ENCODE measurements at places on chromosomes 13 and 19. TPM values are rescaled to one million over a fixed set of nuclear protein-coding genes. Genes with fewer than 3 reads are reported as not detected.

Gene HIPK4
- polyA plus RNA-seq: 0.16 TPM

DNA sequence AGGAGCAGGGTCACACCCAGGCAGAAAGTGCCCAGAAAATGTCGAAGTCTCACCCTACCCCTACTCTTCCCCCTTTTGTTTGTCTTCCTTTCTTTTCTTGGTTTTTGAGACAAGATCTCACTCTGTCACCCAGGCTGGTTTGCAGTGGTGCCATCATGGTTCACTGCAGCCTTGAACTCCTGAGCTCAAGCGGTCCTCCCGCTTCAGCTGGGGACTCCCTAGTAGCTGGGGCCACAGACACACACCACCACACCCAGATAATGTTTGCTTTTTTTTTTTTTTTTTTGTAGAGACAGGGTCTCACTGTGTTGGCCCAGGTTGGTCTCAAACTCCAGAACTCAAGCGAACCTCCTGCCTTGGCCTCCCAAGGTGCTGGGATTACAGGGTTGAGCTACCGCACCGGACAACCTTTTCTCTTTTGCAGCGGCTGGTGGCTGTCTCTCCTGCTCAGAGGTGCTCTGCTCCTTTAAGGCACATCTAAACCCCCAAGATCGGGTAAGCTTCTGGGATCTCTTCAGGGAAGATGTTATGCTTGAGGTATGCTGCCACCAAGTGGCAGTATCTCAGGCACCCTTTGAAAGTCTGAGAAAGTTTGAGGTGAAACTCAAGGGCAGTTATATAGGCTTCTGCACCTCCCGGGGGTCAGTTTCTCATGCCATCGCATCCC, 22.4 kb upstream of the EBI3 start:
- DNase-seq: no peak

Gene PROZ
- 2.9 TPM for polyA plus RNA-seq

Gene NAPSA
- polyA plus RNA-seq: 15.0 TPM

Gene ATP4A
- polyA plus RNA-seq: 0.03 TPM

Gene IL27RA
- 6.5 TPM for polyA plus RNA-seq

GRCh38 chr13:25529425-25529824, 157.7 kb downstream of the ATP8A2 start:
- no peak for DNase-seq

DNA sequence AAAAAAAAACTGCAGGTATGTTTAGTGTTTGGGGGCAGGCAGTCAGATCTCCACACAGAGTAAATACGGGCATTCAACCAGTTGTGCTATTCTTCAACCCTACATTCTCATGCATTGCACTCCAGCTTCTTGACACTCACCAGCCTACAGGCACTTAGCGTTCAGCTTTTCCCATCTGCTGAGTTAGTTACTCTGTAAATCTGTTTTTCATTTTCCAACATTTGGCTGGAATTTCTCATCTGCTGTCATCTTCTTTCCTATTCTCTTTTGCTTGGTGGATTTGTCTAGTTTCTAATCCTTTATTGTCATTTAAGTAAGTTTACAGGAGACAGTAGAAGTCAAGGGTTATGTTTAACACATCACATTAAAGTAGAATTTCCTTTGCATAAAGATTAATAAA, 1318.9 kb downstream of the OLFM4 start:
- no peak for DNase-seq

Gene APC2
- 1.9 TPM for polyA plus RNA-seq

Gene PBX4
- polyA plus RNA-seq: 3.8 TPM

Gene GSX1
- polyA plus RNA-seq: not detected

DNA sequence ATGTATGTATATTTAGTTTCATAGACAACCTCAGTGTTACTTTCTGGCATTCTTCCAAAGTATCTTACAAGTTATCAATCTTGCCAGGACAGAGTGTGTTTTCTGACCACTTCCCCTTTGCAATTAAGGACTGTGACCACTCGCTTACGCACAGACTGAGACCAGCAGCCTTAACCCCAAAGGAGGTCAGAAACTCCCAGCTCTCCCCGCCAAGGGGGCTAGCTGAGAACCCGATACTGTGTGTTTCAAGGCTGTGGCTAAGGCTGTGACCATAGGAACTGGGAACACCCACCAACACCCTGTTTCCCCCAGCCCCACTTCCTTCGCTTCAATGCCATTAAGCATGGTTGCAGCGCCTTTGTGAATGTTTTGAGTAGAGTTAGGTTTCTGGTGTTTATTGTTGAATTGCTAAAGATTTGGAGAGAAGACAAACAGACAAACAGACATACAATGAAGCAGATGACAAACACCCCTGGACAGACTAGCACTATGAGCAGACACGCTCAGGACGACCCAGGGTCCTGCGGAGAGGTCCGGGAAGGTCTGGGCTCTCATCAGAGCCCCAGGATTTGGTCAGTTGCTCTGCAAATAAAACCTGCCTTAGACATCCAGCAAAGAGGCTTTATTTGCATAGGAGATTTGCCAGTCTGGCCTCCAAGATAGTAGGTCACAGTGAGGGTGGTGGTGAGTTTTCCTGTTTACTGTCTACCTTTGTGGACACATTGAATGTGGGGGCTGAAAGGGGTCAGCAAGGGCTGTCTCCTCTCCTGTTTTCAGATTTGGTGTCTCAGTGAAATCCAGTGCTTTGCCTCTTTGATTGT, 25.0 kb upstream of the TNFSF11 start:
- peak; percentile 57 for DNase-seq

- no peak for DNase-seq
These were observed 18.2 kb upstream of the RANBP3 start for GRCh38 chr19:5996102-5996501.

GRCh38 chr13:48576448-48577010, 43.6 kb upstream of the RCBTB2 start:
- DNase-seq: no peak

DNA sequence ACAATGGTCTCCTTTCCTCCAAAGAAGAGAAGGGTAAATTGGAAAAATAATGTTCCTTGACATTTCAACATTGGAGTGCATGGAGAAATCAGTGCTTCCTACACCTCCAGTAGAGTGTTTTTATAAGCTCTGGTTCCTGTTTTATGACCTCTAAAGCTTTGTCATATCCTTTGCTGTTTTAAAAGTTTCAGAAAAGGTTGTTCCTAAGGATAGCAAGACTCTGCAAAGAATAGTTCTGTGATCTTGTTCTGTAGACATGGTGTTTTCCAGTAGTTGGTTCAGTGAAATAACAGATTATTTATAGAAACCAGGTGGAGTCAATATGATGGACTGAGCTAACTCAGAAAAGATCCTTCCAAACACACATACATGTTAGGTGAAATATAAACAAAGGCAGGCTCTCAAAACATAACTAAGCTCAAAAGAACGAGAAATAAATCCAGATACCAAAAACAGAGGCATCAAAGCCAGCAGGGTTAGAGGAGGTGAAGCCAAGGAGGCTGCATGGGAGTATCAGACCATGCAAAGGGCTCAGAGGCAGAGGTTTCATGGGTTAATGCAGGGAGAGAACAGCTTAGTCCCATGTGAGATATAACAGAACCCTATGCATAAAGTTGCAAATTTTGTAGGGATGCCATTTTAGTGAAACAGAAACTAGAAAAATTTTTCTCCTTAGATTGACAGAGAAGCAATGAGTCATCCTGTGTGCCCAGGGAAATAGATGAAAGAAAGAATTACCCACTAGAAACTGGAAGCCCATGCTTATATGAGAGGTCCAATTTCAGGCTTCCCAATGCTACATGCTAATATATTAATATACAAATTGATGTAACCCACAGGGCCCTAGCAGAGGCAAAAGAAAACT, 44.3 kb downstream of the SHISA2 start:
- DNase-seq: no peak

DNA sequence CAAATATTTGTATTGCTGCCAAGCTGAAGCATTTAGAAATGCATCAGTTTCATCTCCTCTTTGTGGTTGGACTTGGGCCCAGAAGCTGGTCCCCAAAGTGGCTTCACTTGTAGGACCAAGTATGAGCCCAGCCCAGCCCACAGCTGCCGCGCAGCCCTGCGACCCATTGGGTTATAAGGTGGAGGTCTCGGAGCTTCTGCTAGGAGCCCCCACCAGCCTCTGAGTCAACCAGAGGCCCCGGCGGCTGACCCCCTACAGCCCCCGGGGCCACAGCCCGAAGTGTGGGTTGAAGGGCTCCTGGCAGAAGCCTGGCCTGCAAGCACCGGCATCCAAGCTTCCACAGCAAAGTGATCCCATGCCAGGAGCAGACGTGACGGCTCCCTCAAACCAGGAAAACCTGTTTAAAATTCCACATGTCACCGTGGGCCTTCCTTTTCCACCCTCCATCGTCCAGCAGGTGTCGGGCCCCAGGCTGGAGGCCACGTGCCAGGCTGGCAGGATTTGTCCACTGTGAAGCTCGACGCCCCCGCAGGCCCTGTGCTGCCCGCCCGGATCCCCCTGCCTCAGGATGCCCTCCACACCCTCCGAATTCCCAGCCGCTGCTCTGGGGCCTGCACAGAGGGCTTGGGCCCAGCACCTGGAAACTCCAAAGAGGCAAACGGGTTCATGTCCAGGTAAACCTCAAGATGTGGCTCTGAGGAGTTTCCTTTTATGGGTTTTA, 54.7 kb downstream of the C13orf46 start:
- no peak for DNase-seq

Gene DHDH
- 9.7 TPM for polyA plus RNA-seq

DNA sequence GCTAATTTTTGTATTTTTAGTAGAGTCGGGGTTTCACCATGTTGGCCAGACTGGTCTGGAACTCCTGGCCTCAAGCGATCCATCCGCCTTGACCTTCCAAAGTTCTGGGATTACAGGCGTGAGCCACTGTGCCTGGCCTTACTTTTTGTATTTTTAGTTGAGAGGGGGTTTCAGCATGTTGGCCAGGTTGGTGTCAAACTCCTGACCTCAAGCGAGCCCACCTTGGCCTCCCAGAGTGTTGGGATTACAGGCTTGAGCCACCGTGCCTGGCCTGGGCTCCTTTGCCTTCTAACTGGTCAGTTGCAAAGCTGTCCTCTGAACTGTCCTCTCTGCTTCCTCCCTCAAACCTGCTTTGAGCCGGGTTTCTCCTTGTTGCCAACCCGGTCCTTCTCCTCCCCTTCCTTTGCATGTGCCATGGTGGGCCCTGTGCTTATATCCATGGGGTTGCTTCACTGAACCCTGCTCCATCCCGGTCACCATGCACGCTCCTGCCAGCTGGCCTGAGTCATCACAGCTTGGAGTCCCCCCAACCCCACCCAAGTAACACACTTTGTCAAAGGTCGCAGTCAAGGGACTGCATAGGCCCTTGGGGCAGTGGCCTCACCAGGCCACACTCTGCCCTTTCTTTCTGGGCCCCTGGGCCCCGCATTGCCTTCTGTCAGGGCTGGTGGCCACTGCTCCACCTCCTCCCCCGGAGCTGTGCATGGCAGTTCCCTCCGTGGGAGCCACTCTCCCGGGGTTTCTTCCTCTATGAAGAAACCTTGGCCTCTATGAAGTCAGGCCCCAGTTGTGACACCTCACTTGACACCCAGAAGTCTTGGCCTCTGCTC, 21.2 kb downstream of the WTIP start:
- no peak for DNase-seq

DNA sequence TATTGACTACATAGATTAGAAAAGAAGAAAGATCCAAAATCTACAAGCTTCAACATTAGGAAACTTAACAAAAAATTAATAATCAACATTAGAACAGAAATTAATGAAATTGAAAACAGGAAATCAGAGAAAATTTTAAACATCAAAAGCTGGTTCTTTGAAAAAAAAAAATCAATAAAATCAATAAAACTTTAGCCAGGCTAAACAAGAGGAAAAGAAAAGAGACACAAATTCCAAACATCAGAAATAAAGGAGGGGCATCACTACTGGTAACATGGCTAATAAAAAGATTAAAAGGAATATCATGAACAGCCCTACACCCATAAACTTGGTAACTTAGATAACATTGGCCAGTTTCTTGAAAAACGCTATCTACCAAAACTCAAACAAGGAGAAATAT, 110.2 kb downstream of the ATP11A start:
- no peak for DNase-seq

DNA sequence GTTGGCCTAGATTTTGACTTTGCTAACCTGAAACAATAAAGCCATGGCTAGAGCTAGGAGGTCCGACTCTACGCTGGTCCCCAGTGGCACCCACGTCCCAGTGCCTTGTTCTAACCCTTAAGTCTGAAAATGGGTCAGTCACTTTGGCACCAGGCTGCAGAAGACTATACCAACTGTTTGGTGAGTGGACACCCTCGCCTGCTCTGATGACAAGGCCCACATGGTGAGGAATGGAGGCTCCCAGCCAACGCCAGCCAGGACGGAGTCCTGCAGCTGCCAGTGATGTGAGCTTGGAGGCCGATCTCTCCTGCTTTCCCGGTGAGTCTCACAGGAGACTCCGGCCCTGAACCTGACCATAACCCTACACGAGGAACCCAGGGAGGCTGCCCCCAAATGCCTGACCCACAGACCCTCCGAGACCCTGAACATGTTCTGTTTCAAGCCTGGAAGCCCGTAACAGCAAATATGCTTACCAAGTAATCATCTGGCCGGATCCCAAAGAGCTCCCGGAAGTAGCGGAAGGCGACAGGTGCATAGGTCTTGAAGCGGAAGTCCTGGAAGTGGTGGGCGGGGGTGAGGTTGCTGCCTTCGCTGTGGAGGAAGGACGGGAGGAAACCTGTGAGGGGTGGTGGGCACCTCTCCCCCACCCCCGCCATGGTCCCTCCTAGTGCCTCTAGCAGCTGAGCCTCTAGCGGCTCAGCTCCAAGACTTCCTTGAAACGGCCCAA, 34.1 kb upstream of the CACTIN start:
- DNase-seq: no peak

DNA sequence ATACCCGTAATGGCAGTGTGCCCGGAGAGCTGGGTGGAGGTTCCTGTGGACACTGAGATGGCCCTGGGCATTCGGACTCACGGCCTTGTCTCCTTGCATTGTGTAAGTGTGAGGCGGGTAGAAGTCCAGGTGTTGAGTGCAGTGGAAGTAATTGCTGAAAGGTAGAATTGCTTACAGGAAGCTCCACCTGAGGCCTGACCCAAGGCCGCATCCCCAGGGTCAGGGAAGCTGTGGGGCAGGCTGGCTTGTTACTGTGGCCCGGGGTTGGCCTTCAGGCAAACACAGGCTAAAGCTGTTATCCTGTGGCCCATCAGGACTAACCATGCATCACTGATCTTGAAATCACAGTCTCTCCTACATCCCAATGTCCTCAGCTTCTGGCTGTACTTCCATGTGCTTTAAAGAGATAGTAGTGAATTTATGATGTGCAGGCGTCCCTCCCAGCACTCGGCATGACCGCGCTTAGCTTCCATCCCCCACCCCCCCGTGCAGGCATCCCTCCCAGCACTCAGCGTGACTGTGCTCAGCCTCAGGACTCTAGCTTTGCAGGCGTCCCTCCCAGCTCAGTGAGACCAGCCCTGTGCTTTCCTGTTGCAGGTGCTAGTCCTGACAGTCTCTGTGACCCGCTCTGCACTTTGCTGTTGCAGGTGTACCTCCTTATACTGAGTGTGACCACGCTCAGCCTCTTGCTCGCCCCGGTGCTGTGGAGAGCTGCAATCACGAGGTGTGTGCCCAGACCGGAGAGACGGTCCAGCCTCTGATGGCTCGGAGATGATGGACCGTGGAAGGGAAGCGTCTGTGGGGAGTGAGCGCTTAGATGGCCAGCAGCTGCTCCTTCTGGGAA, 35.6 kb upstream of the TFDP1 start:
- DNase-seq: no peak

GRCh38 chr19:30059741-30060457, 117.9 kb downstream of the URI1 start:
- DNase-seq: no peak

- DNase-seq: peak; percentile 4
These were observed 3.1 kb downstream of the SLITRK5 start for GRCh38 chr13:87674247-87674738.
